ENCODE measurements at places on chromosomes 11 and 22.

GRCh38 chr22:39664485-39665200, 94.1 kb downstream of the CACNA1I start:
- H3K4me3 ChIP-seq, result no peak overlapping the region
- no peaks in the 10 kb centered on the region for H3K36me3 ChIP-seq
- no peak for DNase-seq
- H3K4me1 ChIP-seq, result 0 out of 2 replicates have a peak, but pooled peaks cover 8% of the 10 kb centered on the region

GRCh38 chr22:44729391-44730021, 22.9 kb upstream of the ARHGAP8 start:
- H3K4me3 ChIP-seq, result no peak overlapping the region
- DNase-seq, result no peak
- peaks cover 16% of the 10 kb centered on the region for H3K4me1 ChIP-seq
- H3K27ac ChIP-seq, result no peak overlapping the region
- H3K36me3 ChIP-seq, result peaks cover 14% of the 10 kb centered on the region

GRCh38 chr11:45451766-45452440, 165.8 kb upstream of the SYT13 start:
- DNase-seq, result no peak
- H3K4me3 ChIP-seq, result no peak overlapping the region
- peaks cover 3% of the 10 kb centered on the region for H3K27me3 ChIP-seq
- peaks cover 7% of the 10 kb centered on the region for H3K4me1 ChIP-seq

- H3K4me3 ChIP-seq, result no peak overlapping the region
- no peaks in the 10 kb centered on the region for H3K36me3 ChIP-seq
- peaks cover 28% of the 10 kb centered on the region for H3K27me3 ChIP-seq
- no peak overlapping the region for H3K27ac ChIP-seq
- H3K4me1 ChIP-seq, result no peaks in the 10 kb centered on the region
These were observed 7.0 kb upstream of the SYN3 start for GRCh38 chr22:33065230-33065629.

- no peaks in the 10 kb centered on the region for H3K36me3 ChIP-seq
- no peaks in the 10 kb centered on the region for H3K27me3 ChIP-seq
- H3K4me3 ChIP-seq, result no peak overlapping the region
- no peak for DNase-seq
- no peaks in the 10 kb centered on the region for H3K4me1 ChIP-seq
These were observed 23.0 kb downstream of the SCN4B start for GRCh38 chr11:118129471-118130172.

DNA sequence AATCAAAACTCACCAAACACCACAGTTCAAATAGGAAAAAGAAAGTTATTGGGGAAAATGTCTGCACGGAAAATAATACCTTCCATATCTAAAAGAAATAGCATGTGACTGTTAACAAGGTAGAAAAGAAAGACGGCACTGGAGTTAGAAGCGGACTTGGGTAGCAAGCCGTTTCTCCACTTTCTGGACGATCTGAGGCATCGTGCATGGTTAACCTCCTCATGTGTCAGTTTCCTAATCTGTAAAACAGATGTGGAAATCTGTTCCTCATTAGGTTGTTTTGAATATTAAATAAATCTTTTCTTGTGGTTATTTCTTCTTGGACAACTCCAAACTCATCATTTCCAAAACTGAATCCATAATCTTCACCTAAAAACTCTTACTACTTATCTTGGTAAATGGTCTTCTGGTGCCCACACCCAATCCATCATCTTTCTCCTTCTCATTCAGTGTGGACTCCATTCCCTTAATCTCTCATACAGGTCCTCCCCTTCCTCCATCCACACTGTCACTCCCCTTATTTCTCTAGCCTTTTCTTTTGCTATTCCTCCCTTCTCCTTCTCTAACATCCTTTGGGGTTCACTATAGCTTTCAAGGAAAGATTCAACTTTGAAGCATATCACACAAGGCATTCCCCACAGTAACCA, 53.5 kb downstream of the VSIG10L2 start:
- no peaks in the 10 kb centered on the region for H3K4me1 ChIP-seq
- no peak overlapping the region for H3K27ac ChIP-seq
- no peak for DNase-seq
- H3K27me3 ChIP-seq, result no peaks in the 10 kb centered on the region

DNA sequence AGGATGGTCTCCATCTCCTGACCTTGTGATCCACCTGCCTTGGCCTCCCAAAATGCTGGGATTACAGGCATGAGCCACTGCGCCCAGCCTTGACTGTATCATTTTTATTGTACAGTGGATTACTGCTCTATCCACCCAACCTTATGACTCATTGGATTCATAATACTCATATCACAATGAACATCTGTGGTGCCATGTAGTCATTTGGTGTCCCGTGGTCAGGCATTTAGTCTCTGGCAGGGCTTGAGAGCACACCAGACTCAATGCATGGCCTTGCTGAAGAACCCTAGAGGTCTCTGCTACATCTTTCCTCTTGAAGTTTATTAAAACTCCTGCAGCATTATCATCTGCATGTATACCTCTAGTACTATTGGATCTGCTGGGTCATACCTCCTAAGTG, 98.0 kb upstream of the LDLRAD3 start:
- peaks cover 3% of the 10 kb centered on the region for H3K27me3 ChIP-seq
- H3K4me3 ChIP-seq, result no peak overlapping the region
- DNase-seq, result no peak
- H3K4me1 ChIP-seq, result no peaks in the 10 kb centered on the region
